A549 treated with GW870086 at 1 μM for 4 hours (cell line): ENCODE measurements at places on chromosomes 4 and X. TPM values are rescaled to one million over a fixed set of nuclear protein-coding genes. Genes with fewer than 3 reads are reported as not detected.

The SHROOM4 gene
- total RNA-seq, result not detected in 5 replicates

The GLRB gene
- total RNA-seq, result 0.66 to 0.85 TPM (median 0.74 TPM) in 5 replicates

The RTL5 gene
- total RNA-seq, result 1.8 to 2.5 TPM (median 2.1 TPM) in 5 replicates

The DCAF8L2 gene
- not detected in 5 replicates for total RNA-seq

The C4orf50 gene
- not detected in 5 replicates for total RNA-seq

The HTN3 gene
- total RNA-seq, result not detected in 5 replicates

The PHEX gene
- total RNA-seq, result 0.30 to 0.48 TPM (median 0.44 TPM) in 5 replicates

The PRSS12 gene
- total RNA-seq, result 0.23 to 0.70 TPM (median 0.32 TPM) in 5 replicates

The STS gene
- total RNA-seq, result 1.5 to 2.1 TPM (median 2.0 TPM) in 5 replicates

The HSPA4L gene
- total RNA-seq, result 6.8 to 9.0 TPM (median 7.3 TPM) in 5 replicates

The ITM2A gene
- 0.21 TPM in 1 of 5 replicates, not detected in the others for total RNA-seq

The ANOS1 gene
- total RNA-seq, result 0.02 to 0.07 TPM (median 0.02 TPM) in 4 of 5 replicates, not detected in the other

The GPR173 gene
- not detected in 5 replicates for total RNA-seq

The SEPTIN6 gene
- total RNA-seq, result 9.6 to 11.2 TPM (median 10.4 TPM) in 5 replicates

The CC2D2A gene
- 10.9 to 12.9 TPM (median 11.9 TPM) in 5 replicates for total RNA-seq

The CENPVL3 gene
- total RNA-seq, result 0.08 to 0.37 TPM (median 0.18 TPM) in 4 of 5 replicates, not detected in the other

The RASSF6 gene
- total RNA-seq, result 0.81 to 1.2 TPM (median 1.1 TPM) in 5 replicates

The SSX1 gene
- total RNA-seq, result not detected in 5 replicates

The AWAT2 gene
- not detected in 5 replicates for total RNA-seq

The SORCS2 gene
- 2.5 to 5.0 TPM (median 4.7 TPM) in 5 replicates for total RNA-seq

The HTRA3 gene
- total RNA-seq, result 14.5 to 20.7 TPM (median 19.6 TPM) in 5 replicates

The SSX4 gene
- not detected in 5 replicates for total RNA-seq

The VCX2 gene
- not detected in 5 replicates for total RNA-seq

The H2BW2 gene
- not detected in 5 replicates for total RNA-seq

The POF1B gene
- 2.3 to 2.8 TPM (median 2.5 TPM) in 5 replicates for total RNA-seq

The CXCL9 gene
- total RNA-seq, result not detected in 5 replicates

The ACE2 gene
- 0.07 TPM in 1 of 5 replicates, not detected in the others for total RNA-seq

The TCEAL7 gene
- total RNA-seq, result not detected in 5 replicates

The TMPRSS11D gene
- not detected in 5 replicates for total RNA-seq

The LPAR4 gene
- not detected in 5 replicates for total RNA-seq

The HDAC8 gene
- total RNA-seq, result 23.0 to 27.4 TPM (median 25.2 TPM) in 5 replicates

The ADGRG4 gene
- not detected in 5 replicates for total RNA-seq

The OCRL gene
- total RNA-seq, result 18.4 to 25.8 TPM (median 25.1 TPM) in 5 replicates
